ENCODE measurements at places on chromosomes 1 and 21. TPM values are rescaled to one million over a fixed set of nuclear protein-coding genes. Genes with fewer than 3 reads are reported as not detected.
A peak's percentile ranks its signal among the peaks of the same experiment; 100 is the strongest.

Gene PRR9
- not detected for total RNA-seq

Gene NSUN4
- total RNA-seq, result 16.2 TPM

- no peak overlapping the region for H3K4me3 ChIP-seq
- no peak overlapping the region for H3K27ac ChIP-seq
- H3K27me3 ChIP-seq, result peaks cover 13% of the 10 kb centered on the region
- DNase-seq, result no peak
- H3K4me1 ChIP-seq, result no peaks in the 10 kb centered on the region
Measured at GRCh38 chr1:116704278-116704677, 36.7 kb upstream of the IGSF3 start.

DNA sequence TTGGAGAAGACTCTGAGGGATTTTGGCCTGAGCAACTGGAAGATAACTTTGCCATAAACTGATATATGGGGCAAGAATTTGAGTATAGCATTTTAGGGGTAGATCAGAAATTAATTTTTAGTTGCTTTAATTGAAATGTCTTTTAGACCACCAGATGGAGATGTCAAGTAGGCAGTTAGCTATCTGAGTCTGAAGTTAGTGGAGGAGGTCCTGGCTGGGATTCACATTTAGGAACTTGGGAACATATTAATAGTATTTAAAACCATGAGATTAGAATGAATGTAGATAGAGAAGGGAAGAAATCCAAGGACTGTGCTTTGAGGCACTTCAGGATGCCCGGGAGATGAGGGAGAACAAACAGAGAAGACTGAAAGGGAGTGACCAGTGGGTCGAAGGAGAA is 32.6 kb downstream of the SLC44A3 start:
- no peak overlapping the region for H3K4me3 ChIP-seq
- no peak overlapping the region for H3K27ac ChIP-seq
- peaks cover 2% of the 10 kb centered on the region for H3K4me1 ChIP-seq
- H3K36me3 ChIP-seq, result no peaks in the 10 kb centered on the region

DNA sequence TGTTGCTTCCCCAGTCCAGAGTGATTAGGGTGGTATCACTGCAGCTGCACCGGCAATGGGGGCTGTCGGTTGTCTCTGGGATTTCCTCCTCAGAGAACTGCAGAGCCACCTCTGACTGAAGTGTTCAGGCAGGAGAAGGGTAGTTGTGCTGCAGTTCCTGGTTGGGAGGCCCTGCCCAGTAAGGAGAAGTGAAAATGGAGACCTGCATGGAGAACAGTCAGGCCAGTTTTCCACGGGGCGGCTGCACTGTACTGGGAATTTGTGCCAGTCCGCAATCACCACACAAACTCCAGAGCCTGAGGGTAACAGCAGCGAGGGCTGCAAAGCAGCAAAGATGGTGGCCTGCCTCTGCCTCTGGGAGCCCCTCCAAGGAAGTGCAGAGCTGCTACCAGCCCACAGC is 58.1 kb upstream of the CCDC190 start:
- no peak for DNase-seq
- H3K27ac ChIP-seq, result no peak overlapping the region
- H3K4me3 ChIP-seq, result no peak overlapping the region
- H3K4me1 ChIP-seq, result peaks cover 25% of the 10 kb centered on the region

DNA sequence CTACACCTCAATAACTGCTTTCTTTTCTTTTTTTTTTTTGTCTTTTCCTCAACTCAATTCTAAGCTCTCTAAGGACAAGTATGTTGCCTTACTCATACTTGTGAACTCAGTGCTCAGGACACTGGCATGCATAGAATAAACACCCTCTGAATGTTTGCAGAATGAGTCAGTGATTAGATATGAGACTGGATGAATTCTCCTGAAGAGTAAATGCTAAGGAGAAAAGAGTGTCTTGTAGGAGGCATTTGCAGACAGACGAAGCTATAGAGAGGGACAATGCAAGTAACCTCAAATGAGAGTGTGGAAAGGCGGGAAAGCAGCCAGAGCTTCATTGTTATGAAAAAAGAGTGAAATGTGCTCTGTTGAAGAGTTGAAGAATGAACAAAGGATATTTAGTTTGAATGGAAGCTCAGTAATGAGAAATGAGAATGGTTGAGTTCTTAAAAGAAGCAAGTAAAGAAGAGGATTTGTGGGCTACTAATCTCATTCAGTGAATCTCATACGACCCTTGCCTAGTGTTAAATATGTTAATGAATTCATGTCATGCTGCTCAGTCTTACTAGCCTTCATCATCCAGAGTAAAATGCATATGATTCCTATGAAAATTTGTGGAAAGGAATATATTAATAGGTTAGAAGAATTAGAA is 166.1 kb upstream of the DPYD start:
- H3K4me3 ChIP-seq, result peak overlapping the region; percentile 65
- peaks cover 15% of the 10 kb centered on the region for H3K36me3 ChIP-seq
- peaks cover 66% of the 10 kb centered on the region for H3K4me1 ChIP-seq
- H3K27ac ChIP-seq, result peak overlapping the region; percentile 90
- H3K27me3 ChIP-seq, result no peaks in the 10 kb centered on the region

- peaks cover 23% of the 10 kb centered on the region for H3K4me1 ChIP-seq
- H3K27me3 ChIP-seq, result no peaks in the 10 kb centered on the region
- H3K27ac ChIP-seq, result peak overlapping the region; percentile 66
- no peaks in the 10 kb centered on the region for H3K36me3 ChIP-seq
- DNase-seq, result peak; percentile 75
Measured at GRCh38 chr1:110370827-110371226, 20.0 kb downstream of the SLC16A4 start.

- H3K36me3 ChIP-seq, result no peaks in the 10 kb centered on the region
- H3K4me3 ChIP-seq, result no peak overlapping the region
- no peak for DNase-seq
- peaks cover 13% of the 10 kb centered on the region for H3K27me3 ChIP-seq
Measured at GRCh38 chr21:17438635-17439034, 74.2 kb upstream of the CXADR start.

DNA sequence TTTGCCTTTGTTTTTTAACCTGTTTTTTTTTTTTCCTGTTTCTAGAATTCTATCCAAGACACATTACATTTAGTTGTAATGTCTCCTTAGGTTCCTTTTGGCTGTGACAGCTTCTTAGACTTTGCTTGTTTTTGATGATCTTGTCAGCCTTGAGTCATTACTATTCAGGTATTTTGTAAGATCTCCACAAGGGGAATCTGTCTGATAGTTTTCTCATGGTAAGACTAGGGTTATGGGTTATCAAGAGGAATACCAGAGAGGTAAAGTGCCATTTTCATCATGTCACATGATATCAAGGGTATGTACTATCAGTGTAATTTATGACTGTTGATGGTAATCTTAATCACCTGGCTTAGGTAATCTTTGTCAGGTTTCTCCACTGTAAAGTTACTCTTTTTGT is 99.1 kb upstream of the GFI1 start:
- peaks cover 32% of the 10 kb centered on the region for H3K4me1 ChIP-seq
- H3K4me3 ChIP-seq, result no peak overlapping the region
- peaks cover 25% of the 10 kb centered on the region for H3K36me3 ChIP-seq
- H3K27me3 ChIP-seq, result peaks cover 1% of the 10 kb centered on the region

- H3K27me3 ChIP-seq, result no peaks in the 10 kb centered on the region
- H3K4me3 ChIP-seq, result no peak overlapping the region
- H3K4me1 ChIP-seq, result peaks cover 4% of the 10 kb centered on the region
- no peak overlapping the region for H3K27ac ChIP-seq
- H3K36me3 ChIP-seq, result no peaks in the 10 kb centered on the region
Measured at GRCh38 chr1:98426092-98426491, 235.4 kb upstream of the SNX7 start.

DNA sequence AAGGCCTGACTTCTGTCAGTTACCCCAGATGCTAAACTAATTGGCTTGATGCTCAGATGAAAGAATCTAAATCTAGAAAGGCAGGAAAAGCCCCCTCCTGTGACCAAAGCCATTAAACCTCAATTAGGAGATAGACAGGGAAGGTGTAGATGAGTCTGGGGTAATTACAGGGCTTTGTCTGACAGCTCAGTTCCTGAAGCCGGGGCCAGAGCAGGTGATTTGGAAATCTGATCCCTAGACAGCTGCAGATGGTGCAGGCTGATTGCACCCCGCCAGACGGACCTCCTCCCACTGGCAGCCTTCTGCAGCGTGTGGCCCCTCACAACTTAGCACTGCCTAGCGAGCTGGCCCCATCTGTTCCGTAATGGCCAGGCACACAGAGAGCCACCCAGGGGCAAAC is 395.1 kb downstream of the HLX start:
- no peaks in the 10 kb centered on the region for H3K36me3 ChIP-seq
- no peak overlapping the region for H3K4me3 ChIP-seq
- H3K27me3 ChIP-seq, result peaks cover 2% of the 10 kb centered on the region
- no peak for DNase-seq
- peaks cover 6% of the 10 kb centered on the region for H3K4me1 ChIP-seq
- H3K27ac ChIP-seq, result no peak overlapping the region

GRCh38 chr1:229127301-229127700 is 143.6 kb upstream of the RAB4A start:
- DNase-seq, result no peak
- H3K36me3 ChIP-seq, result no peaks in the 10 kb centered on the region
- no peaks in the 10 kb centered on the region for H3K4me1 ChIP-seq

DNA sequence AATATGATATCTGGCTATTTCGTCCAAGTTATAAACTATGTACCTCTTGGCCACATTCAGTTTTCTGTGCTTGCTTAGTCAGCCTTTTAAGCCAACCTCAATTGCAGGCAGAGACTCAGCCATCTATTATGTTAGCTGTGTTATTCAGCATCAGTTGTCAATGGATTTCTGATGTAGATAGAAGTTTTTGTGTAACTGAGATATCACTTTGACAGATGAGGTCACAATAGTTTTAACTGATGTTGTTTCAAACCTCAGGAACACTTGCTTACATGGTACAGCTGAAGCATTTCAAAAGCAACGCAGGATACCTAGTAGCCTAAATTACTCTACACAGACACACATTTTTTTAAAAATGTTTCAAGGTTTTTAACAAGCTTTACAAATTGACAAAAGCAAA is 1478.0 kb downstream of the NCAM2 start:
- DNase-seq, result no peak
- H3K4me1 ChIP-seq, result no peaks in the 10 kb centered on the region
- H3K27ac ChIP-seq, result no peak overlapping the region
- no peak overlapping the region for H3K4me3 ChIP-seq
- H3K36me3 ChIP-seq, result no peaks in the 10 kb centered on the region

- H3K27ac ChIP-seq, result peak overlapping the region; percentile 98
- H3K4me3 ChIP-seq, result no peak overlapping the region
- peak; percentile 51 for DNase-seq
- no peaks in the 10 kb centered on the region for H3K27me3 ChIP-seq
- H3K4me1 ChIP-seq, result peaks cover 69% of the 10 kb centered on the region
Measured at GRCh38 chr1:77534456-77534855, 148.0 kb downstream of the ZZZ3 start.

- peak; percentile 62 for DNase-seq
- no peaks in the 10 kb centered on the region for H3K36me3 ChIP-seq
- H3K27ac ChIP-seq, result no peak overlapping the region
- peaks cover 12% of the 10 kb centered on the region for H3K4me1 ChIP-seq
- no peaks in the 10 kb centered on the region for H3K27me3 ChIP-seq
- no peak overlapping the region for H3K4me3 ChIP-seq
Measured at GRCh38 chr1:203268901-203269653, 36.2 kb upstream of the BTG2 start.

- no peak overlapping the region for H3K4me3 ChIP-seq
- no peaks in the 10 kb centered on the region for H3K36me3 ChIP-seq
- peaks cover 36% of the 10 kb centered on the region for H3K27me3 ChIP-seq
- H3K4me1 ChIP-seq, result no peaks in the 10 kb centered on the region
- no peak overlapping the region for H3K27ac ChIP-seq
Measured at GRCh38 chr21:32966120-32966519, 59.6 kb upstream of the OLIG2 start.

GRCh38 chr1:85344256-85344694 is 67.8 kb upstream of the BCL10 start:
- DNase-seq, result peak; percentile 52
- H3K4me1 ChIP-seq, result peaks cover 88% of the 10 kb centered on the region
- peaks cover 27% of the 10 kb centered on the region for H3K27me3 ChIP-seq
- peak overlapping the region; percentile 90 for H3K27ac ChIP-seq

GRCh38 chr1:97980530-97980929 is 59.7 kb upstream of the DPYD start:
- H3K4me3 ChIP-seq, result no peak overlapping the region
- peaks cover 17% of the 10 kb centered on the region for H3K36me3 ChIP-seq
- H3K27me3 ChIP-seq, result no peaks in the 10 kb centered on the region
- peaks cover 2% of the 10 kb centered on the region for H3K4me1 ChIP-seq
- H3K27ac ChIP-seq, result no peak overlapping the region

DNA sequence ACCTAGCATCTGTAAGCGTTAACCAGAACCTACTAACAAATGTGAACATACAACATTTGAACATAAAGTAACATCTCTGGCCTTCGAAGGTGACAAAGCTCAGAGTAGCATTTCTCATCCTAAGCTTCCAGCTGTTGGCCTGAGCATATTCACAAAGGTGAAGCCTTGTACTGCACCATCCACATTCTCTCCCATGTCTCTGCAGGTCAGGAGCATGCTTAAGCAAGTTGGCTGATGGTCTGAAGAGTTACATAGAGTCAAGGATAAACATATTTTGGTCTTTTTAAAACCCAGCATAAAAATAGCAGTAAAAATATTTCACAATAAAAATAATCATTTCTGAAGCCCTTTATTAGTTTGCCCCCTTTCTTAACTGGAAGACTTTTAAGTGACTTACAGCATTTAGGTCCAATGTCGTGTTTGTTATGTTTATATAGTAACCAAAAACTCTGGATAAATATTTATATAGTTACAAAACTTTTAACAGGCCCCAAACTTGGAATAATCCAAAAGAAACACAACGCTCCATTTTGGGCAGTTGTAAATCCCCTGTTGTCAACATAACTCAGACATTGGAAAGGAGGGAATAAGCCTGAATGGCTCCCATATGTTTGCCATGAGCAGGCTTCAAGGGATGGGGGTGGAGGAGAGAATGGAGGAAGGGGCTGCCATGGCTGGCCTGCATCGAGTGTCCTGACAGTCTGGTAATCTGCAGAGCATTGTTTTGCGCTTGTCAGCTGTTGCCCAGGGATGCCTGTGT is 42.8 kb upstream of the ENAH start:
- H3K27ac ChIP-seq, result no peak overlapping the region
- no peaks in the 10 kb centered on the region for H3K27me3 ChIP-seq
- H3K4me3 ChIP-seq, result no peak overlapping the region
- peaks cover 4% of the 10 kb centered on the region for H3K36me3 ChIP-seq
- H3K4me1 ChIP-seq, result peaks cover 37% of the 10 kb centered on the region

GRCh38 chr1:23132033-23132432 is 36.6 kb downstream of the LUZP1 start:
- peaks cover 9% of the 10 kb centered on the region for H3K36me3 ChIP-seq
- peaks cover 42% of the 10 kb centered on the region for H3K4me1 ChIP-seq
- no peak overlapping the region for H3K4me3 ChIP-seq
- no peak for DNase-seq
- H3K27me3 ChIP-seq, result no peaks in the 10 kb centered on the region

GRCh38 chr1:184387069-184387475 is 243 bp downstream of the C1orf21 start:
- no peak for DNase-seq
- H3K36me3 ChIP-seq, result no peaks in the 10 kb centered on the region
- peaks cover 33% of the 10 kb centered on the region for H3K4me1 ChIP-seq
- 0 out of 2 replicates have a peak overlapping the region, but pooled peaks have one; percentile 36 for H3K27ac ChIP-seq
- H3K4me3 ChIP-seq, result peak overlapping the region; percentile 86

GRCh38 chr21:45392573-45392971 is 12.4 kb upstream of the COL18A1 start:
- no peak for DNase-seq
- H3K4me1 ChIP-seq, result peaks cover 8% of the 10 kb centered on the region
- no peaks in the 10 kb centered on the region for H3K36me3 ChIP-seq

Measured in HFFc6 (cell line).